Natural killer cell treated with Interleukin-12 subunit alpha and Interleukin-12 subunit beta and Interleukin-15 and Interleukin-18, amount 100 ng/mL, for 72 hours (primary cell): ENCODE measurements at places on chromosomes 1 and 21. TPM values are rescaled to one million over a fixed set of nuclear protein-coding genes. Genes with fewer than 3 reads are reported as not detected.

The KIAA1614 gene
- total RNA-seq: 0.22 TPM

The F3 gene
- total RNA-seq: not detected

The PDZK1 gene
- total RNA-seq: 0.98 TPM

The HCRTR1 gene
- total RNA-seq: not detected

The CFAP107 gene
- total RNA-seq: not detected

The AHCYL1 gene
- total RNA-seq: 44.8 TPM

The C1orf50 gene
- total RNA-seq: 8.7 TPM

The USP25 gene
- 35.6 TPM for total RNA-seq

The PRAMEF25 gene
- total RNA-seq: not detected

The KCNE1 gene
- 4.7 TPM for total RNA-seq

The TNN gene
- not detected for total RNA-seq

The CLEC20A gene
- not detected for total RNA-seq

The LRRC3 gene
- 0.88 TPM for total RNA-seq

The C4BPA gene
- total RNA-seq: not detected

The HSD3B1 gene
- total RNA-seq: not detected

The BROX gene
- total RNA-seq: 36.3 TPM

The LIN28A gene
- total RNA-seq: not detected

The ERMAP gene
- total RNA-seq: 2.5 TPM

The CHD5 gene
- total RNA-seq: 0.31 TPM

The DMBX1 gene
- 0.26 TPM for total RNA-seq

The RPL11 gene
- 560 TPM for total RNA-seq

The CD58 gene
- 52.7 TPM for total RNA-seq

The ZSWIM5 gene
- 1.4 TPM for total RNA-seq

The SHISAL2A gene
- 2.8 TPM for total RNA-seq

The HJV gene
- total RNA-seq: not detected

The CLCA4 gene
- not detected for total RNA-seq

The OR2T11 gene
- not detected for total RNA-seq

The PLPP3 gene
- 0.12 TPM for total RNA-seq

The BEND5 gene
- total RNA-seq: 3.7 TPM

The MAP1LC3C gene
- not detected for total RNA-seq

The TMEM51 gene
- total RNA-seq: not detected

The VANGL2 gene
- not detected for total RNA-seq

The RAP1GAP gene
- total RNA-seq: not detected

The CD1C gene
- total RNA-seq: not detected

The NR1I3 gene
- not detected for total RNA-seq

The GBP5 gene
- 573 TPM for total RNA-seq

The GFI1 gene
- 78.5 TPM for total RNA-seq

The KAZN gene
- 0.31 TPM for total RNA-seq

The SNAP47 gene
- total RNA-seq: 32.5 TPM

The TNFRSF9 gene
- 126 TPM for total RNA-seq

The TMEM82 gene
- total RNA-seq: not detected

The EDARADD gene
- 1.9 TPM for total RNA-seq

The CLSTN1 gene
- 57.3 TPM for total RNA-seq

The SSX2IP gene
- total RNA-seq: 10.0 TPM

The FYB2 gene
- not detected for total RNA-seq

The MRPL9 gene
- total RNA-seq: 107 TPM

The MYOG gene
- total RNA-seq: not detected

The C1QTNF12 gene
- total RNA-seq: 5.2 TPM

The OLFML2B gene
- not detected for total RNA-seq

The AKNAD1 gene
- total RNA-seq: not detected

The PLA2G2D gene
- not detected for total RNA-seq

The SH2D5 gene
- 0.14 TPM for total RNA-seq

The FAM229A gene
- 6.2 TPM for total RNA-seq

The RERE gene
- 72.4 TPM for total RNA-seq

The SELL gene
- 66.8 TPM for total RNA-seq

The S100A3 gene
- not detected for total RNA-seq
